ENCODE measurements at places on chromosomes 5 and 9.
A peak's percentile ranks its signal among the peaks of the same experiment; 100 is the strongest.

DNA sequence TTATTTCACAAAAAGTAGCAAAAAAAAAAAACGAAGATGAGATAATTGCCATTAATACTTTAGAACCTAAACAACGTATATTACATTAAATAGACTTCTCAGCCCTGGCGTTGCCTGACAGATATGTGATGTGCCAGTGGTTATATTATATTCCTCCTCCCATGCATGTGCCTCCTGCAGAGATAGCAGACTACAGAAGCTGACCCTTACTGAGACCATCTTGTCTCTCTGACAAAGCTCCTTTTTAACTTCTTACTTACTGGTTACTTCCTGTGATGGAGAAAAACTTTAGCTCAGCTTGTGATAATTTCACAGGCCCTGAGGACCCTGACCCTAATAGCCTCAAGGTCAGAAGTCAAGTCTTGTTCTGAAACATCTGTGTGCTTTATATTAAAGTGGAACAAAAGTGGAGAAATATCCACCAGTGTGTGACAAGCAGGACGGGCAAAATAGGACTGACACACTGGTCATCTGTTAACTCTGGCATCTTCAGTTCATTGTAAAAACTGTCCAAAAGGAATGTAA, 80.6 kb upstream of the POU5F2 start:
- DNase-seq, result no peak

GRCh38 chr5:10601246-10602030, 37.6 kb downstream of the ANKRD33B start:
- DNase-seq, result peak; percentile 60

GRCh38 chr9:8778356-8778755, 978.8 kb upstream of the DMAC1 start:
- DNase-seq, result no peak

DNA sequence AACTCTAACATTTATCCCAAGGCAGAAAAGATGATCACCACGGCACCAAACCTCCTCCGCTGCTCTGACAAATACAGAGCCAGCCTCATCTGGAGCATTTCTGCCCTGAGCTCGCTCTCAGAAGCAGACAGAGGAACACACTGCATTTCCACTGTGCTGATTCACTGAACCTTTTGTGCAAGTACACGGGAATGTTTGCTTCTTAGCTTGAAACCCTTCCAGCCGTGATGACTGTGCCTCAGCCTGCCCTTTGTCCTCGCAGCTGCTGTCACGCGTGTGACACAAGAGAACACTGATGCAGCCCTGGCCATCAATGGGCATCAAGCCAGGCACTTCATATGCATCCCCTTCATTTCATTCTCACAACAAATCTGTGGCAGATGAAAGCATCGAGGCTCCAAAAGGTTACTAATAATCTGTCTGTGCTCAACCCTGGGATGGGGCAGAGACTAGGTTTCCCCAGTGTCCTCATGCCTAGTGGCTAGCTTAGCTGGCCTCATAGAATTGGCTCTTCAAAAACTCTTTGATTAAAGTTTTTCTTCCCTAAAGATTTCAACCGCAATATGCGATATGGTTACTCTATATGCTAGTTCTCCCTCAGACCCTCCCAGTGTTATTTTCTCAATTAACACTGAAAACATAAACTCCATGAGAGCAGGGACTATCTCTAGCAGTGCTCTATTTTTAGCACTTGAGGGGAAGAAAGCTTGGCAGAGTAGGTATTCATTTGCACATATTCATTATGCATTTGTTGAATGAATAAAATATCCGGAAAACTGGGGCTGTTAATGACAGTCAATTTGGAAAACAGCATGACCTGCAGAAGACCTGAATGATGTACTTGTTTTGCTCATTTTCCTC, 7.3 kb downstream of the CDC14B start:
- DNase-seq, result peak; percentile 67

DNA sequence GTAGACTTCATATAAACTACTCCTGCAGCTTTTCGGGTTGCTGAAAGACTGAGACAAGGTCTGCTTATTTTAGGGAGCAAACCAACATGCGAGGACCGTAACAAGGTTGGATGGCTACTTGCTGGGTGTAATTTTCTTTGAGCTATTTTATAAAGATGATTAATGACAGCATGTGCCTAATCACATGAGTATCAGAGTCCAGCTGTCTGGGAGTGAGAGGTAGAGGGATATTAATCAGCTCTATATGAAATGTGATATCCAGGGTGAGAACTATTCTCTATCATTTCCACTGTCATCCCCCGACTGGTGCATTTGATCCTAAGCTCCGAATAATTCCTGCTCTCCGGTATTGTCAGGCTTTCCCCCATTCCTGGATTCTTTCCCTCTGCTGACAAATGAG, 193.8 kb upstream of the HMHB1 start:
- no peak for DNase-seq
